Right cardiac atrium (tissue), 5 donors: ENCODE measurements at places on chromosomes 12 and 14. TPM values are rescaled to one million over a fixed set of nuclear protein-coding genes. Genes with fewer than 3 reads are reported as not detected.

Gene GNB3
- 4.3 TPM for total RNA-seq

Gene RAD51AP1
- total RNA-seq = 1.7 TPM

Gene PROX2
- not detected for total RNA-seq

Gene RNASE3
- total RNA-seq = not detected

Gene GPR135
- total RNA-seq = 5.1 TPM

Gene SPX
- total RNA-seq = 11.7 TPM

DNA sequence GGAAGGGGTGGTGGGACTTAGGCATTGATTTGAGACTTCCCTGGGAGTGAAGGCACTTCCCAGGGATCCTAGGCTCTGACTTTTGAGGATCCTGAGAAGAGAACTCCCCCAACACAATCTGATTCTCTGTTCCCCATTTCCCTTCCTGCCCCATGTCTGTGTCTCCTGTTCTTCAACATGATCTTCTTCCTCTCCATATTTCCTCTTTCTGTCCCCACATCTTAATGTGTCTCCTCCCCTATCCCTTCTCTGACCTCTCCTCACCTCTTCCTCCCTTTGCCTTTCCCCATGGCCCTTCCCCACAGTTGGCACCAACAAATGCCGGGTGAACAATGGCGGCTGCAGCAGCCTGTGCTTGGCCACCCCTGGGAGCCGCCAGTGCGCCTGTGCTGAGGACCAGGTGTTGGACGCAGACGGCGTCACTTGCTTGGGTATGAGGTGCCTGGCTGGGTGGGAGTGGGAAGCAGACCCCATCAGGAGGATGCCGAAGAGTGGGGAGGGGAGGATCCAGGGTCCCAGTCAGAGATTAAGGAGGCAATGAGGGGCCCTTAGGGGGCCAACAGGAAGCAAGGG is 15.2 kb upstream of the LRP1-AS start:
- peak; percentile 69 for DNase-seq

- no peak for DNase-seq
Observed at GRCh38 chr12:128790221-128790620, 33.5 kb downstream of the SLC15A4 start.

DNA sequence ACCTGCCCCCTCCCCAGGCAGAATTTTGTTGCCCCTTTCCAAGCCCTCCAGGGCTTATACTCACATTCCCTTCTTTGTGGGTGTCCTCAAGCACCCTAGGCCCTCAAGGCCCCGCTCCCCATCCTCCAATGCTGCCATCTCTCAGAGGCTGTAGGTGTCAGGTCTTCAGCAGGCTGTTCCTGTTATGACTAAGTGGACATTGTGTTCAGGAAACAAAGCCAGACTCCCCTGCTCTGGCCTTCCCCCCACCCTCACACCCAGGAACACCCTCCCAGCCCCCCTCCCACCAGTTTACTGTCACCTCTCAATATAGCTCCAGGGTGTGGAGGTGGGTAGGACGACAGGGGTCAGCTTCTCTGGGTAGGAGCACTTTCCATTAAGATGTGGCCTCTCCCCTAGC is 1.4 kb upstream of the MYH6 start:
- peak; percentile 76 for DNase-seq

- no peak for DNase-seq
Observed at GRCh38 chr12:54937376-54937775, 47.2 kb downstream of the TESPA1 start.

GRCh38 chr12:80470403-80470802 is 26.4 kb downstream of the PTPRQ start:
- no peak for DNase-seq

- DNase-seq = no peak
Observed at GRCh38 chr12:102107970-102108369, 11.9 kb downstream of the NUP37 start.

GRCh38 chr12:67034110-67034879 is 234.9 kb upstream of the CAND1 start:
- DNase-seq = no peak

GRCh38 chr12:103494734-103495468 is 867 bp downstream of the C12orf42 start:
- no peak for DNase-seq

DNA sequence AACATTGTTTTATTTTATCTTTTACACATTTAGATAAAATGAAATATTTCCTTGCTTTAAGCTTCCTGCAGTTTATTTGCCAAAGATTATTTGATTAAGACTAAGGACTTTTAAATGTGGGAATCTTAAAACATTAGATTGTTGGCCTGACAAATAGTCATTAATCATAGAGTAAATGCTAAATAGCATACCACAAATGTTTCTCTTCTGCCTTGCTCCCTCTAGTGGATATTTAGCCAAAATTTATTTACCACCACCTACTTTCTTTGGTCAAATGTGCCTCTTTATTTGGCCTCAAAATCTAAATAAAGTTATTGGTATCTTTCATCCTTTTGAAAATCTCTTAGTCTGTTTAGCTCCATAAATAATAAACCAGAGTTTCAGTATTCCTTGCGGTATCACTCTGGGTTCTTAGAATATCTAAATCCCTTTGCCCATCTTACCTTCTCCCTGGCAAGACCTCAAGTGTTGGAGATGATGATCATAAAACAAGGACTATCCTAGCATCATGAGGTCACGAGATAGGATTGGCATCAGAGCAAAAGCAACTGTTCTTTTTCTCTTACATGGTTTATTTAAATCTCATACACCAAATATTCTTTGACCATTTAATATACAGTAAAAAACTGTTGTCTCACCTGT is 150.6 kb upstream of the AEBP2 start:
- no peak for DNase-seq

DNA sequence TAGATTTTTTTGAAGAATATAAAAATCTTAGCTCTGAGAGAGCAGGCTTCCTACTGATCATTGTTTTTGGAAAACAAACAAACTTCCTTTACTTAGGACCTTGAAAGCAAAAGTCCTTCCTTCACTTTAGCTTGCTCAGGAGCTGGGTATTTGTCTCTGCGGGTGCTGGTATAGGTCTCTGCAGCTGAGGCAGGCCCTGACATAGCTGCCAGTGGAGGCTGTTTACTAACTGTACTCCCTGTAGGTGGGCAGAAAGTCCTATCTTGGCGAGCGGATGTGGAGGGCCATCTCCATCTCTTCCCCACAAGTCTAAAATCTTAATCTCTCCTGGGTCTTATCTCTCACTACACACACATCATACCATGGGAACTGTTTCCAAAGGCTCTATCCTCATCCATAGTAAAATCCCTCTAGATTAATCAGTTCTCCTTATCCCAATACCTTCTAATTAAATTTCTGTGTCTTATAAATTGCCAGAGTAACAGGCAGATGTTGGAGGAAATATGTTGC is 4.1 kb upstream of the MIA2 start:
- no peak for DNase-seq

- no peak for DNase-seq
Observed at GRCh38 chr12:29569132-29569757, 71.8 kb upstream of the OVCH1 start.

- DNase-seq = no peak
Observed at GRCh38 chr12:53808023-53808705, 56.4 kb upstream of the CISTR start.

- DNase-seq = no peak
Observed at GRCh38 chr14:99426813-99427346, 53.8 kb downstream of the SETD3 start.

DNA sequence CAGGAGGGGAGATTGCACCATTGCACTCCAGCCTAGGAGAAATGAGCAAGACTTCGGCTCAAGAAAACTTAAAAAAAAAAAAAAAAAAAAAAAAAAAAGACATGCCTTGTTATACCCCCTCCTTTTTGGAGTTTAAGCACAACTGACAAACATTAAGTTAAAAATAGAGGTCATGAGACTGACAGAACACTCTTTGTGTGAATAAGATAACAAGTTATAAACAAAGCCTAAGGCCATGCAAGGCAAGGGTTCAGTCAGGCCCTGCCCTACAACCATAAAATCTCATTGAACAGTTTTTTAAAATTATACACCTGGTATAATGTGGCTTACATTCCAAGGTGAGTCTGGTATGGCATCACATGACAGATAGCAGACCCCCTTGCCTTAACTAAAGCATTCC is 39.3 kb downstream of the TSPAN19 start:
- no peak for DNase-seq

DNA sequence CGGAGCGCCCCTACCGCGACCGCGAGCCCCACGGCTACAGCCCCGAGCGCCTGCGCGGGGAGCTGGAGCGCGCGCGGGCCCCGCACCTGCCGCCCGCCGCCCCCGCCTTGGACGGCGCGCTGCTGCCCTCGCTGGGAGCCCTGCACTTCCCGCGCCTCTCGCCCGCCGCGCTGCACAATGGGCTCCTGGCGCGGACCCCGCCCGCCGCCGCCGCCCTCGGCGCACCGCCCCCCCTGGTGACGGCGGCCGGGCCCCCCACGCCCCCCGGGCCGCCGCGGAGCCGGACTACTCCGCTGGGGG is 27.0 kb downstream of the LRCOL1 start:
- no peak for DNase-seq

DNA sequence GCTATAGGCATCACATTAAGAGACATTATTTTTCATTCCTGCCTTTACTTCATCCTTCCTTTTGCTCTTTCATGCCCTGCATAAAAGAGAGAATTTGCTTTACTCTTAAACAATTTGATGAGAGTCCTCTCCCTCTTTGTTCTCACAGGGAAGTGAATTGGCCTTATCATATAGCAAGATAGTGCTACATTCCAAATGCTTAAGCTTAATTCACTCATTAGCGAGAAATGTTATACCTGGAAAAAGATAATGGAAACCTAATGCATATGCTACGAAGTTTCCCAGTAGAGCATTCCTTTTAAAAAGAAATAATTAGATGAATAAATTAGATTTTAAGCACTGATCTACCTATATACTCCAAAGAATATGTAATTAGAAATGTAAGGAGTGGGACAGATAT is 798.8 kb downstream of the C12orf50 start:
- no peak for DNase-seq

- no peak for DNase-seq
Observed at GRCh38 chr12:92065018-92065499, 80.6 kb downstream of the BTG1 start.

DNA sequence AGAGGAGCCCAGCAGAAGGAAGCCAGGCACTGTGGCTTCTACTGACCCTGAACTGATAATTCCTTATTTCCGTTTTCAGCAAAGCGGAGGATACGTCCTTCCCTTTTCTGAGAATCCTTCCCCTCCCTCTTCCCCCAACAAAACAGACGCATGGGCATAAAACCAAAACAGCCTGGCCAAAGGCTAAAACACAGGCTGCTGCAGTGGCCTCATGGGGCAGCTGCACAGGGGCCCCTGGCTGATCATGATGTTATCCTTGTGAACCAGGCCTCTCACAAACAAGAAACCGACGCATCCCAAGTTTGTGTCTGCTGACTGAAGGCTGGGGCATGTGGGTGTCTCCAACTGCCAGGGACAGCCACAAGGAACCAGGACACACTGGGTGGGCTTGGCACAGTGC is 23.4 kb upstream of the STON2 start:
- DNase-seq = peak; percentile 38

DNA sequence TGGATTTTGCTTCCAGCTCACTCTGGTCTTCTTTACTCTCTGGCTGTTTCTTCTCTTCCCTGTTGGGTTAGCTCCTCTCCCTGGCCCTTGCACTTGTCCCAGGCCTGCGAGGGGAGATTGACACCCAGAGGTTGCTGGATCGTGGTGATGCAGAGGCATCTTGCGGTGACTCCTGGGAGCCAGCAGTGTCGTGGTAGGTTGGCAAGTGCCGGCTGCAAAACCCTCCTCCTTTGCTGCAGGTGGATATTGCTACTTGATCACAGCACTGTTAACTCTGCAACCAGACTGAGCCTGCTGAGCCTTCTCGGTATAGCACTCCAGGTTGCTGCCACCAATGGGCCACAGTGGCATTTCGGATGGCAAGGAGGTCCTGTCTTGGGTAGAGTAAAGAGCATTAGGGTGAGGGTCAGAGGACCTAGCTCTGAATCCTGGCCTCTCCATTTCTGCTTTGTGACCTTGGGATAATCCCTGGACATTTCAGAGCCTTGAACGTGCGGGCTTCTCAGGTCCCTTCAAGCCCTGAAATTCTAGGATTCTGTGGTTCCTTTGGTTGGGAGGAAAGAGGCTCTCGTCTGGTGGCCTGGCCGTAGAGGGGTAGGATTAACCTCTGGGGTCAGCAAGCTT is 87.4 kb downstream of the TSPAN9 start:
- DNase-seq = no peak

DNA sequence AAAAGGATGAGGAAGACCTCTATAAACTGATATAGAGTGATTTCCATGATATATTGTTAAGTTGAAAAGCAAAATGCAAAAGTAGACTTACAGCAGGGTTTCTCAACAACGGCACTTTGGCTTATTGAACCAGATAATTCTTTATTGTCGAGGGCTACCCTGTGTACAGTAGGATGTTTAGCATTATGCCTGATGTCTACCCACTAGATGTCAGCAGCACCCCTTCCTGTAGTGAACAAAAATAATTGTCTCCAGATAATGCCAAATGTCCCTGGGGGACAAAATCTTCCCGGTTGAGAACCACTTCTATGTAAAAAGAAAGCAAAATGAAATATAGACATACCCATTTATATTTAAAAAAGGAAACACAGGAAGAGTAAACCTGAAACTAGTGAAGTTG is 32.4 kb downstream of the ABCD2 start:
- DNase-seq = no peak
